ENCODE measurements at places on chromosomes 2 and 18. TPM values are rescaled to one million over a fixed set of nuclear protein-coding genes. Genes with fewer than 3 reads are reported as not detected.
A peak's percentile ranks its signal among the peaks of the same experiment; 100 is the strongest.

DNA sequence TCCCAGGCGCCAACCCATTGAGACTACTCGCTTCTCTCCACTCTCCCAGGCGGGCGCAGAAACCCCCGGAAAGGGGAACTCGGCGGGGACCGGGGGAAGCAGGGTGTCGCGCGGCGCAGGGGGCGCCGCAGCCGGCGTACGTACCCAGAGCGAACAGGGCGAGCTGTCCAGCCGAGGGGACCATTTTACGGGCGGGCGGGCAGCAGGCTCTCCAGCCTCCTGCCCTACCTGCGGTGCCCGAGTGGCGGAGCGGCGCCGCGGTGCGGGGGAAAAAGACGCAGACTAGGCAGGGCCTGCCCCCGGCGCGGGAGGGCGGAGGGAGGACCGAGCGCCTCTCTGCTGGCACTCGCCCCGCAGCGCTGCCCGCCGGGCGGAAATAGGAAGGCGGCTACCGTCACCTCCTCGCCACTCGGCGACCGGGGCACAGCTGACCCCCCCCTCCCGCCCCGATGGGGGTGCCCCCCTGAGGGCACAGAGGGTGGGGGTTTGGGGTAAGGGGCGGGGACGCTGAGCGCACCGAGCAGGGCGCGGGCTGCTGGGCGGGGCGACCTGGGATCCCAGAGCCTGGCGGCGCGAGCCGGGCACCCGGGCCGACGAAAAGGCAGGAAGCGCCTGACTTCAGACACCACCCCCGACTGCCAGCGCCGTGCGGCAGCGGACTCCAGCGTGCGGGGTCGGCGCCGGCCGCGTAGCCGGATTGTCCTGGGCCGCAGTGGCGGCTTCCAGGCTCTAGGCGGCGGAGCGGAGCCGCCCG lies at the start of gene TGFA:
Gene TGFA (minus strand): TSS at position 243 of the 754 bp plus-strand sequence. CDS start 59 bp downstream, at position 184.
- peak; percentile 78 for DNase-seq

- no peak for DNase-seq
Measured at GRCh38 chr2:30938196-30938595, 130.9 kb upstream of the CAPN13 start.

GRCh38 chr18:32389858-32390257 lies 80.8 kb downstream of the GAREM1 start:
- DNase-seq = no peak

Gene NBEAL1
- 9.0 TPM for total RNA-seq

- DNase-seq = no peak
Measured at GRCh38 chr2:137706786-137707613, 257.3 kb upstream of the HNMT start.

Gene ALK
- total RNA-seq = 0.08 TPM

Gene LHCGR
- total RNA-seq = not detected

DNA sequence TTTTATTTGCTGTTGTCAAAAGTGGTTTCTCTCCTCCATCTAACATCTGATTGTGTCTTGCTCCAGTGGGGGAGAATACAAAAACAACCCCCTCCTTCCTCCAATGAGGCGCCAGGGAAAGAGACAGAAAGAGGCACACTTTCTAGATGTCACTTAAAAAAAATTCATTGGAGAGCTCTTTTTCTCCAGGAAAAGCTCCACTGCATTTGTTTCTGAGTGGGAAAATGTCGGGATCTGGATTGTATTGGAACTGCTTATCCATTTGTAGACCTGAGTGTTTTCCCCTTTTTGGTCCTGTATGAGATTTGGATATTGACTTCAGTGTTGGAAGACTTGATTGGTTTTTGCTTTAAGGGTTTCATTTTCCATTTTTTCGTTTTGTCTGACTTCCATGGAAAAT lies 995 bp downstream of the MBD5 start:
- DNase-seq = no peak

Gene SCN2A
- not detected for total RNA-seq

GRCh38 chr2:165687426-165688002 lies 106.5 kb downstream of the GALNT3 start:
- DNase-seq = no peak

GRCh38 chr2:112050316-112050715 lies 4.8 kb upstream of the TMEM87B start:
- no peak for DNase-seq

Gene PPP4R3B
- 32.8 TPM for total RNA-seq

DNA sequence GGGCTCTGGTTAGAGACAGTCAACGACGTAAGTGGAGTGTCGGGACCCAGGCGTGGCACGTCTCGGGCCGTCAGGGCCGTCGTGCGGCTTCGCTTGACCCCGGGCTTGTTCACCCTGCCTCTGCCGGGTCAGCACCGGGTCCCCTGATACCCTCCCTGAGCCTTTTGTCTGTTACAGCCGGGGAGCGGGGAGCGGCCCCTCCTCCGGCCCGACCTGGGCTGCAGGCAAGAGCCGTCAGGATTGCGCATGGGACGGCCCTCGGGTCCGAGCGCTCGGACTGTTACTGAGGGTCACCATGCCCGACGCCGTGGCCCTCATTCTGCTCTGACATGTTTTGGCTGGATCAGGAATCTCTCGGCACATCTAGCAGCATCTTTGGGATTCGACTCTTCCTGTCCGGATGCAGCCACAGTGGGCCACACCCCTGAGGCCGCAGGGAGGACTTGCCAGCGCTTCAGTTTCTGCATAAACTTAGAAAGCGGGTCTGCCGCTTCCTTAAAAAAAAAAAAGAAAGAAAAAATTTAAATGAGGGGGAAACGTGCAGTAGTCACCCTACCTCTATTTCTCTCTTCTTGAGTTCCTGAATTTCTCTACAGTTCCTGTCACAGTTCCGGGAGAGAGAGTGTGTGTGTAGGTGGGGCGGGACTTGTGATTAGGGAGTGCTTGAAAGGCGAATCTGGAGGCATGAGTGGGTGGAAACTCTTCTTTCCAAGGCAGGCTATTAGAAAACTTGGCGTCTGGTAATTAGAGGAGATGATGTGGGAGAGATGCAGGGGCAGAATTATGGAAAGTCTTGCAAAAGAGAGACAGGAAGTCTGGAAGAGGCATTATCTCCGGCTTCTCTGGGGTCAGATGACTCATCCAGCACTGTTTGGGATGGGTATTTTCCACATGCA lies 909 bp downstream of the TMEM87B start:
- peak; percentile 70 for DNase-seq

GRCh38 chr2:201057715-201058248 lies 13.7 kb downstream of the HYCC2 start:
- DNase-seq = no peak

- no peak for DNase-seq
Measured at GRCh38 chr18:27206411-27206810, 21.3 kb upstream of the CHST9 start.

DNA sequence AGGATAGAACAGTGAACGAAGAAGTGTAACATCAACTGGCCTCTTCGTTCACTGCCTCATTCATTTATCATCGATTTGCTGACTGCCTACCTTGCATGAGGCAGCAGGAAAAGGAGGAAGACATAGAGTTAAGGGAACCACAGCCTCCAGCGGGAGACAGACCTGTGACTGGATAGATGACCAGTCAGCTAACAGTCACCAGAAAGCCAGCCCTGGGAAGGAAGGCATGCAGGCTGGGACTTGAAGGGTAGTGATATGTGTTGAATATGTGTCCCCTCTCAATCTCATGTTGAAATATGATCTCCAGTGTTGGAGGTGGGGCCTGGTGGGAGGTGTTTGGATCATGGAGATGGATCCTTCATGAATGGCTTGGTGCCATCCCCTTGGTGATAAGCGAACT lies 58.3 kb downstream of the CTIF start:
- DNase-seq = no peak

Gene MYO5B
- total RNA-seq = 0.46 TPM

GRCh38 chr18:37135177-37135576 lies 306.2 kb downstream of the KIAA1328 start:
- no peak for DNase-seq

- DNase-seq = no peak
Measured at GRCh38 chr18:50161597-50162205, 33.2 kb downstream of the MYO5B start.

DNA sequence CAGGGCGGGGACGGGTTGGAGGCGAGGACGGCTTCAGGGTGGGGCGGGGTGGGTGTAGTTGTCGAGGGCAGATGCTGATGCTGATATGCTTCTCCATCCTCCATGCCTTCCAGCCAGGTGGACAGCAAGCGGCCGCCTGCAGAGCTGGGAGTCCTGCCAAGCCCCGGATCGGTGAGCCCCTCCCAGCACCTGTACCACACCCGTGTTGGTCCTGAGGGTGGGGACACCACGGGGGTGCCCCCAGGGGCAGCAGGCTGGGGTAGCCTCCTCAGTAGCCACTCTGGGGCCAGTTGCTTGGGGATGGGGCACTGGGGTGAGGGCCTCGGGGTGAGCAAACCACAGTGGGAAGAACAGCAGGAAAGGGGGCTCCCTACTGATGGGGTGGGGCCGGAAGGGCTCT lies 2.6 kb downstream of the ANO7 start:
- no peak for DNase-seq

Gene THOC1
- 12.1 TPM for total RNA-seq

GRCh38 chr2:196123679-196124373 lies 47.6 kb downstream of the STK17B start:
- DNase-seq = no peak

DNA sequence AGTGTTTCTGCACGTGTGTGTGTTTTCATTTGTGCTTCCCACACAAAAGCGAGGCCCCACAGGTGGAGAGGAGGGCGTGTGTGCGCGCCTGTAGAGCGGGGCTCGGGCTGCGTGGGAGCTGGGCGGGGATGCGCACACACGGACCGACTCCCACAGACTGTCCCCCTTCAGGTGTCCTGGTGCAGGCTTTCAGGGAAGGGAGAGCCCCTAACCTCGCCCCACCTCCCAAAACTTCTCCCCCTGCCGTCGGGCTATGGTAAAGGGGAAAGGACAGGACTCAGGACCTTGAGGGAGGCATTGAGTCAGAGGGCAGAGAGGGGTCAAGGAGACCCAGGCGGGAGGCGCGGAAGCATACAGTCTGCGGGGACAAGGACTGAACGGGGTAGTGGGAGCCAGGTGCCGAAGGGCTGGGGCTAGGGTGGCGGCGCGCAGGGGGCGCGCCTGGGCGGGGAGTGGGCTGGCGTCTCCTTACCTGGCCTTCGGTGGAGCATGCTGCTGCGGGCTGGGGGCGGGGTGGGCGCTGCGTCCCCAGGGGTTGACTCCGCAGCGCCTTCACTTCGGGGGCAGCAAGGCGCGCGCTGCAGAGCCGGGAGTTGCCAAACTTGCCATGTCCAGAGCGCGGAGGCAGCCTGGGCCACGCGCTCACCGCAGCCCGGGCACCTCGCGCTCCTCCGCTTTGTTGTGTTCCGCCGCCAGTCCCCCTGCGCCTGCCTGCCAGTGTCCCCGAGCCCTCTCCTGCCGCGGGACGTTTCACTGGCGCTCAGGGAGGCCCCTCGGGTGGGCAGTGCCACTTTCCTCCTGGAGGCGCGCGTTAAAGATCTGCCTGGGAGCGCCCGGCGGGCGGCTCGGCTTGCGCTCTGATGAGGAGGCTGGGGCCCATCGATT lies 302.0 kb downstream of the NCKAP5 start:
- no peak for DNase-seq

DNA sequence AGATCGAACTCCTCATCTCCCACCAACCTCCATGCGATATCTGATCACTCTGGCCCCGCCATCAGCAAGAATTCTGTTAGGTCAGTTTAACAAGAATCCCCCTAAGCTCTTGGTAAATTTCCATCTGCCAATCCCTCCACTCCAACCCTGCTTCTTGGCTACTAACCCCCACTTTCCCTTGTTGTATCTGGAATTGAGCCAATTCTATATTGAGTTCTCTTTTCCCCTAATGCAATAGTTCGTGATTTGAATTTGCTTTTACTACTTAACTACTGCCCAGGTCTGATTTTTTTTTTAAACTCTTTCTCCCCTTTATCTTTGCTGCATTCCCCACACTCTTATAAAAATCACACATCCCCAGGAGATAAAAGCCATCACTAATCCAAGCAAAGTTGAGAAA lies 159.3 kb upstream of the STK17B start:
- no peak for DNase-seq

DNA sequence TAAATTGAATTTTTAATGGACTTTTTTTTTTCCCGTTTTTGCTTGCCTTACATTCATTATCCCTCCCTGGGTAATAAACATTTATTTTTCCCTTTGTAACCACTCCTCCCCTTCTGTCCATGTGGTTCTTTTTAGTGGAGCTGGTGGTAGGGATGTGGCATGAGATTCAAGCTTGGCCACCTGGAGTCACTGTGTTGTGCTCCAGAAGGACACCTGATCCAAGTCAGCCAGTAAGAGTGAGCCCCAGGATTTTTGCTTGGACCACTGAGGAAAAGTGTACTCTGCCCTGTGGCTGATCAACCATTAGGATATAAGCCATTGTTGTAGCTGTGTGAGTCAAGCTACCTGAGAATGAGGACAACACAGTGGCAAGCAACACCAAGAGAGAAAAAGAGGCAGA lies 11.1 kb upstream of the ACTR3 start:
- no peak for DNase-seq

All from psoas muscle (tissue), 8 donors.